ENCODE measurements at places on chromosomes 4 and X.

DNA sequence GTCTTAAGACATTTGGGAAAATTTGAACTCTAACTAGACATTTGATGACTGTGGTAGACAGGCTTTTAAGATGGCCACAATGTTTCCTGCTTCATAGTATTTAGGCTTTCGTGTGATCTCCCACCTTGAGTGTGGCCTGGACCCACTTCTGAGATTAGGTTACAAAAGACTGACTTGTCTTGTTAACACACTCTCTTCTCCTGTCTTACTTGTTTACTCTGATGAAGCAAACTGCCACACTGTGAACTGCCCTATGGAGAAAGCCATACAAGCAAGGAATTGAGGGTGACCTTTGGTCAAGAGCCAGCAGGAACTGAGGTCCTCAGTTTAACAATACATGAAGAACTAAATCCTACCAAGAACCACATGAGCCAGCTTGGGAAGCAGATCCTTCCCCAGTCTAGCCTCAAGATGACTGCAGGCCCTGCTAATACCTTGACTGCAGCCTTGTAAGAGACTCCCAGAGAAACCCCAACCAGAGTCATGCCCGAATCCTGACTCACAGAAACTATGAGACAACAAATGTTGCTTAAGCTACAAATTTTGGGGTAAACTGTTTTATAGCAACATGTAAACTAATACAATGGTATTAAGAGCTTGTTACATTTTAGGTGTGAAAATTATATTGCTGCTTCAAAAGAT, 20.3 kb downstream of the UBA6 start:
- no peak for DNase-seq

DNA sequence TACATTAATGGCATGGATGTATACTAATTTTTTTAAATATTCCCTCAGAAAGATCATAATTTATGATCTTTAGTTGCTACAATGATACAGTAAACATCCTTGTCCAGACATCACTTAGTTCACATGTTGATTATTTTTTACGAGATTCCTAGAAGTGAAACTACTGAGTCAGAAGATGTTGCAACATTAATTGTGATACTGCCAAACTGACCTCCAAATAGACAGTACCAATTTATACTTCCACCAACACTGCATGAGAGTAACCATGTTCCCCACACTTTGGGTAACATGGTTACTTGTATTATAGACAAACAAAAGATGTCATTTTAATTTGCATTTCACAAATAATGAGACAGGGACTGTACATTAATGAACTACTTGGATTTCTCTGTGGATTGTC, 19.6 kb downstream of the RCHY1 start:
- DNase-seq, result no peak

GRCh38 chr4:43049326-43049725, 156.8 kb downstream of the GRXCR1 start:
- no peak for DNase-seq

GRCh38 chr4:127732623-127733328, 2.6 kb downstream of the SLC25A31 start:
- peak; percentile 14 for DNase-seq

GRCh38 chr4:46967631-46968030, 25.8 kb downstream of the GABRA4 start:
- DNase-seq, result no peak

DNA sequence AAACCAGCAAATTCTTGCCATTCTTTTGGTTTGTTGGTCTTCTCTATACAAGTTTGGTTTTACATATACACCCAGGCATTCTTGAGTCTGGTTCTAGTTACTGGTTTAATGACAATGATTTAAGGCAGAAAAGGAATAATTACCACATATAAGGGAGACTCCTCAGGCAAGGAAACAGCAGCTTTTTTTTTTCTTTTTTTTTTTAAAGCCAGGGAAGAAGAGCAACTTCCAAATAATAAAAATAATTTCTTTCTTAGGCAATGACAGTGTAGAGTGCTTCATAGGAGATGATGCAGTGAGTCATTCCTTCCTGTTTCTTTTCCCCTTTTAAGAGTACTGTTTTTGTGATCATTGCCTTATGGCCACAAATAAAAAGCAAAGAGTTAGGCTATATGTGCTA, 289.7 kb downstream of the DKK2 start:
- no peak for DNase-seq

DNA sequence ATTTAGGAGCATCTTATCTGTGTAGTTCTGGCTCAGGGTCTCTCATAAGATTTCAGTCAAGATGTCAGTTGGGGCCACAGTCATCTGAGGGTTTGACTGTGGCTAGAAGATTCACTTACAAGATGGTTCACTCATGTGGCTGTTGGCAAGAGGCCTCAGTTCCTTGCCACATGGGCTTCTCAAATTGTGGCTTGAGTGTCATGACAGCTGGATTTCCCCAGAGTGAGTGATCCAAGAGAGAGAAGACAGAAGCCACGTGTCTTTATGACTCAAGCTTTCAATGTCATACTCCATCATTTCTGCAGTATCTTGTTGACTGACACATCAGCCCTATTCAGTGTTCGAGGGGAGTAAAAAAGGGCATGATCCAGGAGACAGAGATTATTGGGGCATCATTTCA, 131.3 kb upstream of the AP1S2 start:
- DNase-seq, result no peak

- no peak for DNase-seq
Measured at GRCh38 chrX:99750721-99751120, 659.4 kb downstream of the PCDH19 start.

DNA sequence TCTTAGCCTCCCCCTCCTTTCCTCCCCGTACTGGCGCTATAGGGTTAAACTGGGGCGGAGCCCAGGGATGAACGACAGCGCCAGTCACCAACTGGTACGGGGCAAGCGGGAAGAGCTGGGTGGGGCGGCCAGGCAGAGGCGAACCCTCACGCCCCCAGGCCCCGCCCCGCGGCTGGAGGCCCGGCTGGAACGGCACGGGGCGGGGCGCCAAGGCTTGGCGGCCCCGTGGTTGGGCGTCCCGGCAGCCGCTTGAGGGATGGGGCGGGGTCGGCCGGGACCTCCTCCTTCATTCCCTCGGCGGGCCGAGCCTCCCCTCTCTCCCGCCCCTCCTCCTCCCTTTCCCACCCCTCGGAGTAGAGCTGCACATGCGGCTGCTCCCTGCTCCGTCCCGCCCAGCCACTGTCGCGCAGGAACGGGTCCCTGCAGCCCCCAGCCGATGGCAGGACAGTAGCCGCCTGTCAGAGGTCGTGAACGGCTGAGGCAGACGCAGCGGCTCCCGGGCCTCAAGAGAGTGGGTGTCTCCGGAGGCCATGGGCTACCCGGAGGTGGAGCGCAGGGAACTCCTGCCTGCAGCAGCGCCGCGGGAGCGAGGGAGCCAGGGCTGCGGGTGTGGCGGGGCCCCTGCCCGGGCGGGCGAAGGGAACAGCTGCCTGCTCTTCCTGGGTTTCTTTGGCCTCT, at the start of gene EDA:
TSS of gene EDA (plus strand) at position 335 of the 678 bp plus-strand sequence.
- DNase-seq, result peak; percentile 55

- no peak for DNase-seq
Measured at GRCh38 chrX:153517946-153518834, 748 bp downstream of the ATP2B3 start.

DNA sequence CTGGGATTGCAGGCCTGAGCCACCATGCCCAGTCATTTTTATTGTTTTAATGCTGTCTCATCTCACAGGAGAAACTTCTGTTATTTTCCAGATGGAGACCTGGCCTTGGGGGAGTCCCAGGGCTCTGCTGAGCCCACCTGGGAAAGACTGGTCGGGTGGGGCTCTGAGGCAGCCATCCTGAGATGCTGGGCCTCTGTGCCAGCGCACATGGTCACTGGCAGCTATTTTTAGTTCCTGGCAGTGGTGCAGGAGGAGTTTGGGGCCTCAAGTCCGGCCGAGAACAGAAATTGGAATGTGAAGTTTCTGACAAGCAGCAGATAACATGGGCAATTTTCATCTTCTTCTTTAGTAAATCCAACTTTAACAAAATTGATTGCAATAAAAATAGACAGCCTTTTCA, 44.5 kb downstream of the SORCS2 start:
- no peak for DNase-seq

- DNase-seq, result no peak
Measured at GRCh38 chr4:112058433-112058832, 86.8 kb upstream of the FAM241A start.

GRCh38 chrX:141934059-141934641, 30.5 kb downstream of the MAGEC1 start:
- no peak for DNase-seq

GRCh38 chr4:22389240-22389870, 126.5 kb downstream of the ADGRA3 start:
- DNase-seq, result peak; percentile 52

DNA sequence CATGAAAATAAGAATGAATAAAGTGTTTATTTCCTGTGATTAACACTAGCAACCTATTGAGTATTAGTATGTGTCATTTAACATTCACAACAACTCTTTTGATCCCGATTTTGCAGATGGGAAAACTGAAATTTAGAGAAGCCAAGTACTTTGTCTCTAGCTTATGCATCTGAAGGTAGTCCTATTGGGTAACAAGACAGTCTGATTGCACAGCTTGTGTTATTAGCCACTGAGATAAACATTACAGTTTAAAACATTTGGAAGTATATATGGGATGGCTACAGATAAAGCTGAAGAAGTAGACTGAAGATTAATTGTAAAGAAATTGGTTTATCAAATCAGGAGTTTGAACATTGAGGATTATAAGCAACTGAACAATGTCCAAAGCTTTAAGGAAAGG, 99.6 kb upstream of the PDE5A start:
- DNase-seq, result no peak

GRCh38 chr4:113574636-113575103, 186.9 kb downstream of the CAMK2D start:
- no peak for DNase-seq

- DNase-seq, result no peak
Measured at GRCh38 chrX:152942077-152942442, 44.2 kb downstream of the ZNF185 start.

DNA sequence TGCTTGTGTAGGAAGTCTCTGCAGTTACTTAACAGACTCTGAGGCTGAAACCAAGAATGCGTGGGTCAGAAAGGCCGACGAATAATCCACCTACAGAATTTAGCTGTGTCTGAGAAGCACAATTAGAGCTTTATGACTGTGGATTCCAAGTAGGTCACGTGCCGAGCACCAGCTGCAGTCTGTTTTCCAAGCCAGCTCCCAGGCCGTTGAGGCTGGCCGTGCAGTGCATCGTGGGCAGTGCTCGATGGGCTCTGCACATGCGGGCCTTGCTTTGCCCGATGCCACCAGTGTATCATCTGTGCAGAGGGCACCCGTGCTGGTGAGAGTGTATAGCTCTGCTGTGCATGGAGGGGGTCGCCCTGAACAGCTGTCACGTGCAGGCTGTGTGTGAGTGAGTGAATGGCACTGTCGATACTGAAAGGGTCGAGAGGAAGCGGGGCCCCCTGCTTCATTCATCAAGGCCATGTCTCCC, 67.5 kb upstream of the CLDN34 start:
- DNase-seq, result peak; percentile 85

GRCh38 chr4:159266981-159267868, 164.3 kb downstream of the RAPGEF2 start:
- no peak for DNase-seq

DNA sequence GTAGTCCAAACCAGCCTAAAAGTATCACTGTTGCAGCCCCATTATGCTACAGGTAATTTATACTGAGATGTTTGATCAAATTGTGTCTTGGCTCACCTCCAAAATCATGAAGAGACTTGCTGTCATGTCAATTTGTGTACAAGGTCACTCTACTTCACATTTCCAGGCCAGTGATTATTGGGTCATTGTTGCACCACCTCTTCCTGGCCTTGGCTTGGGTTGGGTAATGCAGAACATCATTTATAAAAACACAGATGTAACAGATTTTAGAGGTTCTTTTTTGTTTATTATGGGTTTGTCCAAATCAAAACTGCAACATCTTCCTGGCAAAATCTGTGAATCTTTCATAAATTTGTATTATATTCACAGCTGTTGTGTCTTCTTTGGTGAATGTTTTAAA, 459.5 kb downstream of the ANKRD50 start:
- DNase-seq, result no peak

- peak; percentile 1 for DNase-seq
Measured at GRCh38 chr4:98383431-98384106, 122.4 kb downstream of the RAP1GDS1 start.

DNA sequence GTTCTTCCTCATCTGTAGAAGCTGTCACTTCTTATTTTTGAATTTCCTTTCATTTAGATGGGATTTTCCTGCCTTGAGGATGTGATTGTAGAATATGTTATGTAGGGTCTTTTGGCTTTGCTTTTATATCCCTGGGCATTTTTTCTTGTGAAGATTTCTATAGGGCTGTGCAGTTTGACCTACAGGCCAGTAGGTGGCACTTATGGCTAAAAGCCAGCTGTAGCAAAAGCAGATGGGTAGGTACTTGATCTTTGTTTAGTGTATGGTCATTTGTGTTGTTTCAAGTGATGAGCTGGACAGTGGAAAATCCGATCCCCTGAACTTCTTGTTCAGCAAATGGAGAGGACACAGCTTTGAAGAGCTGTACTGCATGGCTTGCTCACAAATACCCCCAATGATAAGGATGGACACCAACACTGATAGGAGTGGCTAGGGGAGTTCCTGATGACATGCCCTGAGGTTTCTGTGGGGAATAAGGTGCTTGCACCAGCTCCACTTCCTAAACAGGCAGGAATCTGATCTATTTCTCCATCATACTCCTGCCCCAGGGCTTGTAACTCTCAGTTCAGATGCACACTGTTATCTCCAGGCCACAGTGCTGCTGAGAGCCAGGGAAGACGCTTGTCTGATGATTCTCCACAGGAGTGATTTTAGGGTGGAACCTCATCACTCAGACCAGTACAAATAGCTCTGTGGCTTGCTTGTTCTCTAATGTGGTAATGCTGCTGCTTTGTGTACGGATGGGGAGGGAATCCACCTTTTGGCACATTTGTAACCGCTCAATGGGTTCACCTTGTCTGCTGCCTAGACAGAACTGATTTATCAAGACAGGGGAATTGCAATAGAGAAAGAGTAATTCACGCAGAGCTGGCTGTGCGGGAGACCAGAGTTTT, 417.1 kb upstream of the MAGEB16 start:
- peak; percentile 23 for DNase-seq

DNA sequence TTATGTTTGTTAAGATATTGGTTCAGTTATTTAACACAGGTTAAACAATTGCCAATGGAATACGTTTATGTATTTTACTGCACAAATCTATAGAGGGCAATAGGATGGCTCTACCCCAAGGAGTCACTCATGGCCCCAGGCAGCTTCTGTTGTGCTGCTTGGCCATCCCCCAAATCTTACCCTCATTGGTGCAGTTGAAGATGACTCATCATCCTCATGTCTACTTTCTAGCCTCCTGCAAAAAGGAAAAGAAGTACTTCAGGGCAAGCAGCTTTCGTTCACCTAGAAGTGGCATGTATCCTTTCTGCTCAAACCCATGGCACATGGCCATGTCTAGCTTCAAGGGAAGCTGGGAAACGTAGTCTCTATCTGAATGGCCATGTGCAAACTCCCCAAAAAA, 14.2 kb downstream of the PHOX2B start:
- DNase-seq, result no peak

DNA sequence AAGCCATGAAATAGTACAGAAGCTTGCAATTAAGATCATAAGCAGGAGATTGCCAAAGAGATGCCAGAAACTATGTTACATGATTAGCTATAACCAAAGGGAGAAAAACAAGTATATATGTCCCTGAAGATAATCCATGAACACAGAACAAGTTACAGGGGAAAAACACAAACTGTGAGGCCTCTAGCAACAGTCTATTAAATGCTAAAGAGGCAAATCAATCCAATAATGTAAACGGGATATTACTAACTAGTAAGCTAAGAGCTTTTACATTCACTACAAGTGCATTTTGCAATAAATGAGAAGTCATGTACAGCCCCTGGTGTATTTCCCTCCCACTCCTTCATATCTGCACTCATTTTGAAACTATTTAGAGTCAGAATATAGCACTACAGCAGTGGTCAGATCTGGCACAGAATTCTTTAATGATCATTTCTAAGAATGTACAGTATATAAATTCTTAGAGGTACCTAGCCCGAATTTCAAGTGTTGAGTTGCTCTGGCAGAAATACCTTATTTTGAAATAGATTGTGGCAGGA, 449.8 kb upstream of the SMIM31 start:
- DNase-seq, result no peak

All from NCI-H526 (cell line).